ENCODE measurements at places on chromosomes 4 and X.

- DNase-seq = no peak
These were observed 88.3 kb upstream of the MSX1 start for GRCh38 chr4:4771160-4771559.

GRCh38 chr4:168817370-168817769 is 192.7 kb downstream of the CBR4 start:
- DNase-seq = no peak

GRCh38 chrX:109600237-109600651 is 24.7 kb downstream of the KCNE5 start:
- DNase-seq = no peak

GRCh38 chr4:176889776-176890175 is 97.1 kb upstream of the VEGFC start:
- DNase-seq = no peak

DNA sequence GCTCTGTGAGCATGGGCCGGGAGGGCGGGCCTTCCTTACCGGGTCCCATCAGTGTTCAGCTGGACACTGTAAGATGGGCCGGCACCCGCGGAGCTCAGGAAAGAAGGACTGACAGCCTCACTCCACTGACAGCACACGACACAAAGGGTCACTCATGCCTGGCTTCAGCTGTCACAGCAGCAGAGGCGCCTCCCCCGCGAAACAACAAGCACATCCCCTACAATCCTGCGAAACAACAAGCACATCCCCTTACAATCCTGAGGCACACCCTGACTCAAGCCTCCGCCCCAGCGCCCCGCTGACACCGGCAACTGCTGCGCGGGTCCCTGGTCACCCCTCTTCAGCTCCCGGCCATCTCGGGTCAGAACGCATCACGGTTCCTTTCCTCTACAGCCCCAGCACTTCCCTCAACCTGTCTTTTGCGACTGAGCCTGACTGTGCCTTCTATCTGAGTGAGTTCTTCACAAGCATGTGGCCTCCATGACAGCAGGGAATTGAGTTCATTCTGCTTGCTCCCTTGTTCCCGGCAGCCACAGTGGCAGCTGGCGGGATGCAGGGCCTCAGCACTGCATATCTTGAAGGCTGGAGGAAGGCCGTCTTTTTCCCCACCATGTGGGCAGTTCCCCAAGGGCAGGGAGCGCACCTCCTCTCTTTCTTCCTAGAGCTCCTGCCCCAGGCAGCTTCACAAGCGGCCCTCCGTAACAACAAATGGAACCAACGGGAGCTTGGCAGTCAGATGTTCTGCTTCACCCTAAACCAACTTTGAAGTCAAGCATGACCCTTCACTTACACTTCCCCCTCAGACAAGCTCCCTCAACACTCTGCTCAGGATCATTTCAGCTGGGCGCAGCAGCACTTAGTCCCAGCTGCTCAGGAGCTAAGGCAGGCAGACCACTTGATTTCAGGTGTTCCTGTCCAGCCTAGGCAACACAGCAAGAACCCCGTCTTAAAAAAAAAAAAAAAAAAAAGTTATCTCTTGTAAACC is 39.6 kb downstream of the SCD5 start:
- DNase-seq = no peak

GRCh38 chr4:163111588-163111987 is 55.1 kb downstream of the NAF1 start:
- no peak for DNase-seq

DNA sequence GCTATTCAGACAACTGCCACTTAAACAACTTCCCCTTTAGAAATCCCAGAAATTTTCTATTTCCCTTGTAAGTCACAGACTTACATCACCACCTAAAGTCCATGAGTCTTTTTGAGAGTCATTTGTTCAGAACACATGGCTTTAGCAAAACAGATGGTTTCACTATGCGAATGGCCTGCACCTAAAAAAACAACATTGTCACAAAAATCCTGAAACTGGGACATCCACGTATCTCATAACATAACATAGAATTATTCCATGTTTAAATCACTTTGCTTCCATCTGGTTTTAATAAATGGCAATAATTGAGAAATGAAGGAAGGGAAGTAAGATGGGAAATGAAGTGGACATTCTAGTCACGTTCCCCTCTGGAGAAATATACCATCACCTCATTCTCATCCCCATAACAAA is 155.3 kb upstream of the EDNRA start:
- no peak for DNase-seq

GRCh38 chr4:125097729-125098128 is 217.0 kb upstream of the FAT4 start:
- no peak for DNase-seq

DNA sequence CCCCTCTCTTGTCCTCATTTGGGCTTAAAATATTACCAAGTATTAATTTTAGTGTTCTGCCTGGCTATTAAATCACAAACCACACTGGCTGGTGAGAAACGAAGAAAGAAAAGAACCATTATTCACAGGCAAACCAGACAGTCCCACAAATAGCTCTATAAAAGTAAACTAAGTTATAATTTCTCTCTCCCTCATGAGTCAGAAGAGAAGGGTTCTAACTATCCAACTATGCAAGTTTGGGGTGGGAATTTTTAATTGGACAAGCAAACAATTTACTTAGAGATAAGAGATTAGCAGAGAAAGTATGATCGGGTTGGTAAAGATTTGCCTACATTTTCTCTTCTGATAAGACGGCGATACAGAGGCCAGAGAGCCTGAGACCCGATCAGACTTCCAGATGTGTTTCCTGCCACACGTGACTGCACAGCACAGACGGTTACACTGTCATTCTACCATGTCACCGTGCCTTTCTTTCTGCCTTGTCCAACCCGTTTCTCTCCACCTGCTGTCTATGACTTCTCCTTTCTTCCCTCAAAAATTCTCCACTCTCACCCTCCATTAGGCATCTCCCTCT is 52.3 kb downstream of the MEPE start:
- DNase-seq = no peak

GRCh38 chrX:155053656-155054055 is 17.3 kb downstream of the CMC4 start:
- DNase-seq = no peak

DNA sequence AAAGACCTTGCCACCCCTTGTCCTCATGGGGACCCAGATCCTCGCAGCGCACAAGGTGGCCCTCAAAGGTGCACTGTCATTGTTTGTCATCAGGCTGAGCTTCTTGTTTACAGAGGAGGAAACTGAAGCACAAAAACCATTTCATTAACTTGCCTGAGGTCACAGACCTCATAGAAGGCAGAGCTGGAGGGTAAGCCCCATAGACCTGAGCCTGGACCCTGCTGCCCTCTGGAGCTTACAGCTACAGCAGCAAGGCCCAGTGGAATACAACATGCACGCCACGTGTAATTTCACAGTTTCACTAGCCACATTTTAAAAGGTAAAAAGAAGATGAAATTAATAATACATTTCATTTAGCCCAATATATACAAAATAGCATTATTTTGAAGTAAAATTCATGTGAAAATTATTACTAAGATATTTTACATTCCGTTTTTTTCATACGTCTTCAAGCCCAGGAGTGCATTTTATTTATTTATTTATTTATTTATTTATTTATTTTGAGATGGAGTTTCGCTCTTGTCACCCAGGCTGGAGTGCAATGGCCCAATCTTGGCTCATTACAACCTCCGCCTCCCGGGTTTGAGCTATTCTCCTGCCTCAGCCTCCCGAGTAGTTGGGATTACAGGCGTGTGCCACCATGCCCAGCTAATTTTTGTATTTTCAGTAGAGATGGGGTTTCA is 8.8 kb downstream of the JAKMIP1 start:
- no peak for DNase-seq

DNA sequence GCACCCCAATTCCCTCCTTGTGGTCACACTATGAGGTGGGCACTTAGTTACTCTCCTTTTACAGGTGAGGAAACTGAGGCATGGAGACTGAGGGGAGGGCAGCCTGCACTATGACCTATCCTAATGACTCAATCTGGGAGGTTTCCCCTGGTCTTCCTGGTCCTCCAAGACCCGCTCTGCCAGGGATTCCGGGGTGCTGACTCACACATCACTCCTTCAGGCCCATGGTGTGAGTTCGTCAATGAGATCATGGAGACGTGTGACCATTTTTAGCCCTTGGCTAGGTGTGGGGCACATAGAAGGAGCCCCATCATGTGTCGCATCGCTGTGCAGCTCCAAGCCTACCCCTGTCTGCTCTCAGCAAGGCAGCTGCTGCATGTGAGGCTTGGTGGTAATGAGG is 32.4 kb upstream of the BCOR start:
- no peak for DNase-seq

DNA sequence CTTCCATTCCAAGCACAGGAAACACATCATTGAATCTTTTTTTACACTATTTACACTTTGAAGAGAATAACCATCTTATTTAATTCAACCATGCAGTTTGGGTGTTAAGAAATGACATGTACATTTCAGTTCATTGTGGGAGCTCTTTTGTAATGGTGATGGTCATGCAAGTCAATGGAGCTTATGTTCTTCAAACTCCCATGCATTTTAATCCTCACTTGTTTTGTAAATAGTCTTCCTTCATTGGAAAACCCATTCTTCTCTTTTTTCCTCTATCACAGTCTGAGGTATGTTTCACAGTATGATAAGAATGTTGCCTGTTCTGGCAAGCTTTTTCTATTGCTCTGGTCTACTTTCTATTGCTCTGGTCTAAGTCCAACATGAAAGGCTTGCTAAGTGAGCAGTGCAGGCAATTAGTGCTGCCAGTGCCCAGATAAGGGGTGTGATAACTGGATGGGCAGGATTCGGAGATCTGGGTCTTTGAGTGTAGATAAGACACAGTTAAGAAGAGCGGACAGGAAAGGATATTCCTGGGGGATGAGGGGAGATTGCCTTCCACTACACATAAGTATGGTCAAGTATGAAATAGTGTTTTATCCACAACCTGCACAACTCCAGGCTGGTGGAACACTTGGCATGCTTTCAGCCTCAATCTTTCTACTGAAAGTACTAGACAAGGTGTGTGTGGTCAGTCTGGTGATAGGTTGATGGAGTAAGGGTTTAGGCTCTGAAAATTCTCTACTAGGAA is 17.1 kb downstream of the AFP start:
- DNase-seq = no peak

DNA sequence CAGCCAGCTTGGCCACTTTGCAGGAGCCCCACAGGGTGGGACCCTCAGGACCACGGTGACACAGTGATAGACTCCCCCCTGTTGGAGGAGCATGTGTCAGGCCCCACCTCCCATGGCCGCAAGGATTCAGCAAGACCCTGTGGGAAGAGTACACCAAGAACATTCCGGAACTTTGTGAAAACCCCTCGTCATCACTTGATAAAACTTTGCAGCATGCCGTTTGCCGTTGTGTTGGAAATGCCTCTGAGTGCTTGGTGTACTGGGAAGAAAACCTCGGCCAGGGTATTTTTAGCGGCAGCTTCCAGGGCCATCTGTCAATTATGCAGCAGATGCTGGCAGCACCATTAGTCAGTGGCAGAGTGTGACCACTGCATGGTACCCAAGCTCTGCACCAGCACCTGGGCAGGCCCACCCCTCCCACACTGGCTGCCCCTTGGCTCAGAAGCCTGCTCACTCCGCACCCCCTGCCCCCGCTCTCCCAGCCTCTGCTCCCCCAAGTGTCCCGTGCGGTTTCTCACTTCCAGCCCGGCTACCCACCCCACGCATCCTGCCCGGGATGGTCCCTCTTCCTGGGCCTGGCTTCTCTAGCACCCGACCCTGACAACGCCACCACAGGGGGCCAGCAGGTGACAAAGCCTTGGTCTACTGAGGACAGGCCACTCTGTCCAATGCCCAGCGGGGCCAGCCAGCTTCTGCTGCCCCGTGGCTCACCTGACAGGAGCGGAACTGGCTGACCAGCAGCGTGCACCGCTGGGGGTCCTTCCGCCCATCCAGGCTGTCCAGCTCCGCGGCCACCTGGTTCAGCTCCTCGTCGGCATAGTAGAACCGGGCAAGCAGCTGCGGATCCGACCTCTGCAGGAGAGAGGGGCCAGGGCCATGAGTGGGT is 65.0 kb downstream of the ZFYVE28 start:
- DNase-seq = no peak

DNA sequence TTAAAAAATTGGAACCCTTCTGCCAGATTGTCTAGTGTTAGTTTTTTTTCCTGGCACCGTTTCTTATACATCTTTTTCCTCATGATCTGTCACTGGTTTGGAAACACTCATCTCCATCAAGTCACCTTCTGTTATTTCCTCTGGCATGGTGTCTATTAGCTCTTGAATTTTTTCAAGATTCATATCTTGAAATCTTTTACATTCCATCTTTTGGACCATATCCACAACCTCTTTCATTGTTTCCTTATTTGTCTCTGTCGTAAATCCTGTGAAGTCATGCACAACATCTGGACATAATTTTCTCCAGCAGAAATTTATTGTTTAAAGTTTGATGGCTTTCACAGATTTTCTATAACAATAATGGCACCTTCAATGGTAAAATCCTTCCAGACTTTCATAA is 10.2 kb upstream of the TMEM185A start:
- DNase-seq = no peak

GRCh38 chr4:149719357-149719756 is 96.3 kb downstream of the IQCM start:
- no peak for DNase-seq

GRCh38 chrX:23788946-23789345 is 6.0 kb downstream of the SAT1 start:
- DNase-seq = no peak

- no peak for DNase-seq
These were observed 48.9 kb downstream of the TMEM156 start for GRCh38 chr4:38983291-38983690.

DNA sequence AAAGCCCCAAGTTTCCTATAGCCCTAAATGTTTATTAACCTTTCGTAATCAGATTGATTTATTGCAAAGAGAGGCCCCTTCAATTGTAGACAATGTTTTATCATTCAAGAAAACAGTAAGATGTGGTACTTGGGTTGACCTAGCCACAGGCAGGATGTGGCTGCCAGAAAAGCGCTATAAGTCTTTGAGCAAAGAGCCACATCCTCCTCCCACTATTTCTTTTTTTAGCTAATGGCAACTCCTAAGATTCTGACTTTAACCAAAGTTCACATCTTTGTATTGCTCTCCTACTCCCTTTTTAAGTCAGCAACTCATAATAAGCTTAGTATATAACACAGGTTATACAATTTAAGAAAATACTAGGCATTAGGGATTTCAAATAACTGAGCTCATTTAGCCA is 70.7 kb upstream of the PPP3CA start:
- peak; percentile 41 for DNase-seq

GRCh38 chr4:39233114-39233513 is 50.8 kb downstream of the WDR19 start:
- DNase-seq = no peak

DNA sequence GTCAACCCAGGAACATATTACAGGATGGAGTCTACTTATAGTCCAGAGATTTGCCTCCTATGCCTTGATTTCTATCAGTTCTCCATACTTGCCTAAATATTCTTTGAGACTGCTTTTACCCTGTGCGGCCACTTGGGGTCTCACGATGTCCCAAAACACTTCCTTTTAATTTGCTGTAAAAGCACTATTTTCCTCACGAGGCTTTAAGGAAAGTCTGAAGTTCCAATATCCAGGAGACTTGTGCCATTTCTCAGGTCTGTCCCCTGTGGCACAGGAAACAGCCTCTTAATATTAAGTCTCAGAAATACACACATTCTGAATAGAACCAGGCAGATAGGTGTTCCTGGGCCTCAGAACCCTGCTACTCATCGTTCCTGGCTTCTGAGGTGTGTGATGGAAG is 142.9 kb downstream of the TMEM164 start:
- DNase-seq = peak; percentile 25

Measured in thymus (tissue), 14 donors.